Caki2 (cell line): ENCODE measurements at places on chromosomes 7 and 10. TPM values are rescaled to one million over a fixed set of nuclear protein-coding genes. Genes with fewer than 3 reads are reported as not detected.

- DNase-seq = no peak
These were observed 34.7 kb upstream of the CALN1 start for GRCh38 chr7:72446591-72447462.

- DNase-seq = no peak
These were observed 23.7 kb upstream of the TRIM24 start for GRCh38 chr7:138436388-138436787.

GRCh38 chr10:34360984-34361383 is 454.1 kb downstream of the PARD3 start:
- no peak for DNase-seq

- no peak for DNase-seq
These were observed 100.6 kb upstream of the CDK1 start for GRCh38 chr10:60677531-60678129.

- no peak for DNase-seq
These were observed 166.5 kb upstream of the COL1A2 start for GRCh38 chr7:94228223-94228622.

GRCh38 chr7:140062118-140062527 is 628 bp downstream of the PARP12 start:
- DNase-seq = no peak

DNA sequence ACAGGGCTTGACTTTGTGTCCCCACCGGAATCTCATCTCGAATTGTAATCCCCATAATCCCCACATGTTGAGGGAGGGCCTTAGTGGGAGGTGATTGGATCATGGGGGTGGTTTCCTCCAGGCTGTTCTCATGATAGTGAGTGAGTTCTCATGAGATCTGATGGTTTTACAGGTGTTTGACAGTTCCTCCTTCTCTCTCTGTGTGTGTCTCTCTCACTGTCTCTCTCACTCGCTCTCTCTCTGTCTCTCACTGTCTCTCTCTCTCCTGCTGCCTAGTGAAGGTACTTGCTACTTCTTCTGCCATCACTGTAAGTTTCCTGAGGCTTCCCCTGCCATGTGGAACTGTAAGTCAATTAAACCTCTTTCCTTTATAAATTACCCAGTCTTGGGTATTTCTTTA is 289.8 kb upstream of the HABP2 start:
- no peak for DNase-seq

GRCh38 chr7:26543951-26544350 is 252.3 kb downstream of the SNX10 start:
- no peak for DNase-seq

DNA sequence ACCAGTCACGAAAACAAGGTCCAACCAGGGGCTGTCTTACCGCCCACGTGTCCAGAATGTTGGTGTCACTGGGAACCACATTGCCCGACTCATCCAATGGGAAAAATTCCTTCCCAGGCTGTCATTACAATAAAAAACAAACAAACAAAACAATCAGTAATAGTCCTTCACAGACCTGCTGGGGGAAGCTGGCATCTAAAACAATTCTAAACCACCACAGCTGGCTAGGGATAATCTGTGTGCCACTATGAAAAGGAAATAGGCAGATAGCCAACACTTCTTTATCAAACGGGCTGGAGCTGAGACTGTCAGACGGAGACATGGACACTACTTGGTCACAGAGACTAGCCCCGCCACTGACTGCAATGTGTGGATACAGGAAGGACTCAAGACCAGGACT is 9.2 kb downstream of the AKR1B1 start:
- no peak for DNase-seq

GRCh38 chr10:108003061-108003460 is 838.6 kb upstream of the SORCS1 start:
- no peak for DNase-seq

DNA sequence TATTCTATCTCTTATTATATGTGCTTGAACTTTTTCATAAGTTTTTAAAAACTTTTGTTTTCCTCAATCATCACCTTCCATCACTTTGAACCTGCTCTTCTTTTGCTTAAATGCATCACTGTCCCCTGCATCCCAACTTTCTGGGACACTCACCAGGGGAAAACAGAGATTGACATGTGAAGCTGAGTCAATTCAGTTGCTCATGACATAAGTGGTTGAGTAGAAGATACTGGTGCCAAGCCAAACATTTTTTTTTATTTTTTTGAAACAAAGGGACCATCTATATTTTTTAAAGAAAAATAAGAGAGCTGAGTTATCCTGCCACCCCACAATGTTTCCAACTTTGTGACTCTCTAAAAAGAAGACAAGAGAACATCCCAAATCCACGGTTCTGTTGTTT is 61.8 kb upstream of the AHR start:
- DNase-seq = peak; percentile 37

DNA sequence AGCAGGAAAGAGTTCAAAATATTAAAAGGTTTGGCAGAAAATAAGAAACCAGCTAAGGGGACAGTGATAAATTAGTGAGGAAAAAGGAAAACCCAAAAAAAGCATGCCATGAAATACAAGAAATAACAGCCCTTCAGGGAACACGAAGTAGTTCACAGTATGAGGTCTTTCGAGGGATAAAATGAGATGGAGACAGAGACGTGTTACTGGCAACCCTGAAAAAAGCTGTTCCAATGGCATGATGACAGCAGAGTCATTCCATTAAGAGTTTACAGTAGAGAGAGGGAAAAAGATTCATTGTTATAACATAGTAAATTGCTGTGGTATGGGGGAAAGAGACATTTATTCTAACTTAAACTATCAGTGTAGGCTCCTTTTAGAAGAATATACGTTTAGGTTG is 391.2 kb downstream of the ANKRD7 start:
- DNase-seq = no peak

DNA sequence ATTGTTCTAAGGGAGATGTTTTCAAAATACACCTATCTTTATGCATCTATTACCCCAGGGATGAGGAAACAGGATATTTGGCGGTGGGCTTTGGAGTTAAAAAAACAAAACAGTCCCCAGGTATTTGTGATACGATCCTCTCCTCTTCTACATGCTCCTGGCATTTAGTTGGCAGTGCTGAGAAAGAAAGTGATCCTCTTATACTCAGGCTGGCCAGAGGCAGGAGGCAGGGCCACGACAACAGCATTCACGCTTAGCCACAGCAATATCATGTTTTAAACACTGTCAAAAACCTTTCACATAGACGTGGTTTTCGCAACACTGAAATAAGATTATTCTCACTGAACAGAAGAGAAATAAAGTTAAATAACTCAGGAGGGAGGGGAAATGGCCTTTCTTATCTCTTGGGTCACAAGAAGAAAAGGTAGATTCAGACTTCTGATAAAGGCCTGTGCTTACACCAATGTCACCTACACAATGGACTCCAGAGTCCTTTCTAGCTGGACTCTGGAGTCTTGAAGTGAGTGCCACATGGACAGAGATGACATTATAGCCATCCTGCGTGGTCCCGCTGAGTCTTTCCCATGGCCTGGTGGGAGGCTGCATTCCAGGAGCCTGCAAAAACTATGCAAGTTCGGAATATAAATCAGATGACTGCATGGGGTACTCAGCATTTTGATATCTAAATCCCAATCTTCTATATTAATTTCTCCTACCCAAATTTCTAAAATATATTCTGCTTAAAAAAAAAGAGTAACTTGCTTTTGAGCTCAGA is 88.7 kb downstream of the PIP4K2A start:
- no peak for DNase-seq

GRCh38 chr7:37735196-37735595 is 51.6 kb downstream of the GPR141 start:
- no peak for DNase-seq

GRCh38 chr10:93378997-93379730 is 103.0 kb downstream of the MYOF start:
- no peak for DNase-seq

- no peak for DNase-seq
These were observed 163.7 kb upstream of the CDC14C start for GRCh38 chr7:48760528-48761265.

- no peak for DNase-seq
These were observed 74.6 kb downstream of the LRGUK start for GRCh38 chr7:134201569-134202261.

DNA sequence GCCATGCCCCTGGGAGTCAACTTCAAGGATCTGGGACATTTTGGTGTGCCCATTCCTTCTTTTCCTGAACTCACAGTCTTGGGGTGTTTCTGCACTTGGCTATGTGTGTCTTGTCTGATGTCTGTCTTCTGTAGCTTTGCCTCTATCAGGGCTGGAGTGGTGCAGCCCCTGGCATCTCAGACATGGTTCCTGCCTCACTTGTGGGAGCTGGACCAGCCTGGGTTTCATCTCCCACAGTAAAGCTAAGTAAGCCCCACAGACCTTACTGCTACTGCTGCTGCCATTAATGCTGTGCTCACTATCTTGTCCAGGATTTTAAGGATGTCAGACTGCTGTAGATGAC is 59.0 kb downstream of the ADCYAP1R1 start:
- no peak for DNase-seq

DNA sequence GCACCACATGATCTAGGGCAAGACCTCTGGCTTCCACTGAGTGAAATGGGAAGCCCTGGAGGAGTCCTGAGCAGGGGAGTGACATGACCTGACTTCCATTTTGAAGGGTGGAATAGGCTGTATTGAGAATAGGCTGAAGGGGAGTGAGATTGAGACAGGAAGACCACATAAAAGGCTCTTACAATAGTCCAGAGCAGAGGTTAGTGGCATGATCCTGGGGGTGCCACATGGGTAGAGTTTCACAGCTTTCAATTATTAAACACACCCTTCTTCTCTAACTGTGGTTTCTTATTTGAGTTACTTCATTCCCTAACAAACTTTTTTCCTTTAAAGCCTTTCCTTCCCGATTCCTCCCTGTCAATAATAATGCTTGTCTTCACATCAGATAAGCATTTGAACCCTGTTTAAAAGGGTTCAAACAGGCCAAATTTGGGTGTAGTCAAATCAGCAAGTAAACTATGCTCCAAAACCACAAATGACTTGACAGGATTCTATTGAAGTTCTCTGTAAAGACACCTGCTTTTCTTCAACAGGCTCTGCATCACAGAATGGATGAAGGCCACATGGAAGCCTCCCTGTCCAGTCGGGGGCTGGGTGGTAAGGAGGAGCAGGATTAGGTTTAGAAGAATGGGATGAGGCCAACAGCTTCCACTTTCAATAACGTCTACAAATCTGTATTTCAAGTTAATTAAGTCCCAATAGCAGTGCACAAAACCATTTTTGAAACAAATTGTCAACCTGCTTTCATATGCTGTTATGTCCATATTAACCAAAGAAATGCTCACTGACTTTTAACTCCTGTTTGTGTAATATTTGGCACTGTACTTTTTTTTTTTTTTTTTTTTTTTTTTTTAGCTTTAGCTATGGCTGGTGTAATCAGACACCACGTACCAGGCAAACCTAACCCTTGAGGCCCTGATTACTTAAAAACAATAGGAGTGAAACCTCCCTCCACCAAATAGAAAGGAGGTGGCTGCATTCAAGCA is 131.9 kb downstream of the NRCAM start:
- DNase-seq = no peak

DNA sequence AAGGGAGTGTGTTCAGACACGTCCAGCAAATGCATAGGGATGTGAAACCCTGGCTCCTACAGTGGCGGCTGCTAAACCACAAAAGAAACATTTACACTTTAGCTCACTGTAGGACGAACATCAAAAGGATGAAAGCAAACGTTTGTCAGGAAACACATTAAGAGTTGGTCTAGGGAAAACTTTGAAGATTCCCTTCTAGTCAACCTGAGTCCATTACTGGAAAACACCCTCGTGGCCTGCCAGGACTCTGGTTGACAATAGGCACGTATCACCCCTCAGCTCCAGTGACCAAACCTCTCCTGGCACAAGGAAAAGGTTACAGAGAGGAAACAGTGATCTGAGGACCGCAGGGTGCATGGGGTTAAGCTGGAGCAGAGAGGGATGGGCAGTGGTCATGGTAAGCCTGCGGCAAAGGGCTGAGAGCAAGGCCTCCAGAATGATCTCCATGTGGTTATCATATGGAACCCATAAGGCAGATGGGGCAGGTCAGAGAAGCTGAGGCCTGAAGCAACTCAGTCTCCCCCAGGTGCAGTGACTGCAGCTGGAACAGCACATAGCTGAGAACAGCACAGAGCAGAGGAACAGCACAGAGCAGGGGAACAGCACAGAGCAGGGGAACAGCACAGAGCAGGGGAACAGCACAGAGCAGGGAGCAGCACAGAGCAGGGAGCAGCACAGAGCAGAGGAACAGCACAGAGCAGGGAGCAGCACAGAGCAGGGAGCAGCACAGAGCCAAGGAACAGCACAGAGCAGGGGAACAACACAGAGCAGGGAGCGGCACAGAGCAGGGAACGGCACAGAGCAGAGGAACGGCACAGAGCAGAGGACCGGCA is 49.9 kb downstream of the CHST15 start:
- DNase-seq = no peak

GRCh38 chr7:2953099-2953498 is 90.6 kb downstream of the CARD11 start:
- no peak for DNase-seq

DNA sequence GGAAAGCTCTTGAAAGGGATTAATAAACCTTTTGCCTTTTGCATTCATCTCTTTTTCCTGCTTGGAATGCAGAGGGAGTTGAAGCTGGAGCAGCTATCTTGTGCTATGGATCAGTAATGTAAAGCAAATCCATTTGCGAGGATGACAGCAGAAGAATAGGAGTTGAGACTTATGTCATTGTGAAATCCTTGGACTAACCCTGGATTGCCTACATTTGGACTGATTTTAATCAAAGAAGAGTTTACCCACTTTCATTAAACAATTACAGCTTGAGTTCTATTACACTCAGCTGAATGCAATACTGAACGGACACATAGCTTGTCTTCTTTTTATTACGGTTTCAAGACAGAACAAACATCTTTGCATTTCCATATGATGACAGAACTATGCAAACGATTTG is 362.3 kb downstream of the PHF14 start:
- no peak for DNase-seq

Gene REEP3
- total RNA-seq = 19.7 and 46.7 TPM in 2 replicates

Gene FRA10AC1
- 0.67 and 3.9 TPM in 2 replicates for total RNA-seq

Gene CDHR3
- 2.0 TPM in 1 of 2 replicates, not detected in the other for total RNA-seq

Gene GGCT
- 62.6 and 71.6 TPM in 2 replicates for total RNA-seq

Gene ANKRD2
- 15.6 and 19.4 TPM in 2 replicates for total RNA-seq

Gene SPAM1
- not detected in 2 replicates for total RNA-seq

Gene AKR1C3
- 3,253 and 3,825 TPM in 2 replicates for total RNA-seq

Gene UTF1
- total RNA-seq = not detected in 2 replicates

Gene ST8SIA6
- total RNA-seq = not detected in 2 replicates

Gene FZD8
- 23.4 and 26.5 TPM in 2 replicates for total RNA-seq

Gene PDE6C
- total RNA-seq = not detected in 2 replicates

Gene CDH23
- total RNA-seq = 0.03 TPM in 1 of 2 replicates, not detected in the other

Gene ARHGEF5
- 8.7 and 10.6 TPM in 2 replicates for total RNA-seq

Gene OR6B1
- not detected in 2 replicates for total RNA-seq
